ENCODE measurements at places on chromosomes 2 and 18.

DNA sequence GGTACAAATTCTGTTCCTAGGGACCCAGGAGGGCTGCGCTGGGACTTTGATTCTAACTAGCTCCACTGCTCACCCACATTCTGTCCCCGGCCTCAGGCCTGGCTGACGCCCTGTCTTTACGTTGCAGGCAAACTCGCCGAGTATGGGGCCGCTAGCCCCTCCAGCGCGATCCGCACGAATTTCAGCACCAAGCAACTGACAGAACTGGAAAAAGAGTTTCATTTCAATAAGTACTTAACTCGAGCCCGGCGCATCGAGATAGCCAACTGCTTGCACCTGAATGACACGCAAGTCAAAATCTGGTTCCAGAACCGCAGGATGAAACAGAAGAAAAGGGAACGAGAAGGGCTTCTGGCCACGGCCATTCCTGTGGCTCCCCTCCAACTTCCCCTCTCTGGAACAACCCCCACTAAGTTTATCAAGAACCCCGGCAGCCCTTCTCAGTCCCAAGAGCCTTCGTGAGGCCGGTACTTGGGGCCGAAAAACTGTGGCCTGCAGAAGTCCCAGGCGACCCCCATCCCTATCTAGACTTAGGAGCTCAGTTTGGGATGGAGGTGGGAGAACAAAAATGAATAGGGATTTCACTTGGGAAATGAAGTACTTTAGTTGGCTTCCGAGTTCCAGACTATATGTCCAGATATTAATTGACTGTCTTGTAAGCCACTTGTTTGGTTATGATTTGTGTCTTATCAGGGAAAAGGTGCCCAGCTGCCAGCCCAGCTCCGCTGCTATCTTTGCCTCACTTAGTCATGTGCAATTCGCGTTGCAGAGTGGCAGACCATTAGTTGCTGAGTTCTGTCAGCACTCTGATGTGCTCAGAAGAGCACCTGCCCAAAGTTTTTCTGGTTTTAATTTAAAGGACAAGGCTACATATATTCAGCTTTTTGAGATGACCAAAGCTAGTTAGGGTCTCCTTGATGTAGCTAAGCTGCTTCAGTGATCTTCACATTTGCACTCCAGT lies 1.5 kb downstream of the HOXD1 start:
- no peak for DNase-seq

GRCh38 chr2:19611491-19612332 lies 253.3 kb upstream of the OSR1 start:
- no peak for DNase-seq

- DNase-seq, result peak; percentile 20
Observed at GRCh38 chr18:78505851-78506461, 473.7 kb upstream of the SALL3 start.

DNA sequence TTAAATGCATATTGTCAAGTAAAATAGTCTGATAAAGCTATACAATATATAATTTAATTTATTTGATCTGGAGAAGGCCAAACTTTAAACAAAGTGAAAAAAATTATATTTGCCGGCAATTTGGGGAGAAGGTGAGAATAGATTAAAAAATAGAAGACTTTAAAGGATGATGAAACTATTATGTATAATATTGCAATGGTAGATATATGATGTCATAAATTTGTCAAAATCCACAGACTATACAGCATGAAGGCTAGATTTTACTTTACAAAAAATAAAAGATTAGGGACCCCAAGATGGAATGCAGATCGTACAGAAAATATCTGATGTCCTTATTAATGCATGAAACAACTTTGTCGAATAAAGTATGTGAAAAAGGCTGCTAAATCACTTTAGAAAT lies 67.3 kb upstream of the MAL start:
- DNase-seq, result no peak

DNA sequence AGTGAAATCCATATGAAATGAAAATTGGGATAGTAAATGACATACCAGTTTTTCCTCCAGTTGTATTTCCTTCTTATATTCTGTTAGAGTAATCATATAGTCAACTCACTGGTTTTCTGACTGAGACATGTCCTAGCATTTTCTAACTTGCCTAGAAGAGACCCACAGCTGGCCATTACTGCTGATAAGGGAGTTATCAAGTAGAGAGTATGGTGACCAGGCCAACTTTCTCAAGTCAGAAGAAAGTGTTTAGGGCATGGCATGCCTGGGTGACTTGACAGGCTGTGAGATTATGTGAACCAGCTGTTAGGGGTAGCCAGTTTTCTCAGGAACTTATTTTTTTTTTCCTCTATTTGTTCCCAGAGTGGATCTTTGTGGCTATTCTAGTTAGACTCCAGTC lies 81.2 kb downstream of the GPD2 start:
- DNase-seq, result no peak

DNA sequence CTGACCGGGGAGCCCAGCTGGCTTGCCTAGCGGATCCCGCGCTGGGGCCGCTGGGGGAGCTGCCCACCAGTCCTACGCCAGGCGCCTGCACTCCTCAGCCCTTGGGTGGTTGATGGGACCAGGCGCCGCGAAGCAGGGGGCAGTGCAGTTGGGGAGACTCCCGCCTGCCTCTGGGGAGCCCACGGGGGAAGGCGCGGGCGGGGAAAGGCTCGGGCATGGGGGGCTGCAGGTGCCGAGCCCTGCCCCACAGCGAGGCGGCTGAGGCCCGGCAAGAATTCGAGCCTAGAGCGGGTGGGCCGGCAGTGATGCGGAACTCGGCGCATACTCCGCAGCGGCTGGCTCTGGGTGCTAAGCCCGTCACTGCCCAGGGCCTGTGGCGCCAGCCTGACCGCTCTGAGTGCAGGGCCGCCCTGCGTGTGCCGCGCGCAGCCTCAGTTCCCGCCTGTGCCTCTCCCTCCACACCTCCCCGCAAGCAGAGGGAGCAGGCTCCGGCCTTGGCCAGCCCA lies 249.1 kb upstream of the TEKT4 start:
- no peak for DNase-seq

GRCh38 chr2:103435010-103435409 lies 673.2 kb downstream of the TMEM182 start:
- no peak for DNase-seq

DNA sequence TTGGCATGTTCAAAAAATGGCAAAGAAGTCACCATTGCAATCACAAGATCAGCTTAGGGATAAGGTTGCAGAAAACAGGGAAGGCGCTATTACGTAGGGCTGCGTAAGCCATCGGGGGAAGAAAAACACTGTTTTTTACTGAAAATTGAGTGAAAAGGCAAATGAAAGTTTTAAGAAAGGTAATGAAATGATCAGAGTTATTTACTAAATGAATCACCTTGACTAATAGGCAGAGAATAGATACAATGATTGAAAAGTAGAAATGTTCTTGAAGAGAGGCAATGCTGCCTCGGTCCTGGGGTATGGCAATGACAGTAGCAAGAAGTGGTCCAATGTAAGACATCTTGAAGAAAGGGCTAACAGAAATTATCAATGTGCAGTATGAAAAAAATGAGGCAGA lies 1227.8 kb upstream of the ZEB2 start:
- no peak for DNase-seq

- DNase-seq, result no peak
Observed at GRCh38 chr2:54801352-54801751, 77.9 kb downstream of the EML6 start.

- no peak for DNase-seq
Observed at GRCh38 chr2:150588506-150588870, 101.0 kb upstream of the RND3 start.

GRCh38 chr2:196322973-196323810 lies 151.8 kb upstream of the STK17B start:
- no peak for DNase-seq

DNA sequence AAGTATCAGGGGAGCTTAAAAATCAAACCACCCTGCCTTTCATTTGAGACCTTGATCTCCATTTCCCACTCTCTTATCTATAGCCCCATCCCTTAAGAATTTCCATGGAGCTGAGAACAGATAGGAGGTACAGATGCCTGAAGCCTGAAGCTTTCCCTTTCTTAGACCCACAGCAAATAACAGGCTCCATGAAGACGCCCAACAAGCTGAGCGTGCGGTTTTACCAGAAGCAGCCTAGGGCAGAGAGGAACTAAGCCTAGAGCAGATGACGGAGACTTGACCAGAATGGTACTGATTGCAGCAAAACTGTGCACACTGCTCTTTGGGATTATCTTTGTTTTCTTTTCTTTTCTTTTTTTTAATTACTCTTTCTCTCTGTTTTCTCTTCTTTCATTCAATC lies 1.7 kb upstream of the ERBB4 start:
- DNase-seq, result no peak

DNA sequence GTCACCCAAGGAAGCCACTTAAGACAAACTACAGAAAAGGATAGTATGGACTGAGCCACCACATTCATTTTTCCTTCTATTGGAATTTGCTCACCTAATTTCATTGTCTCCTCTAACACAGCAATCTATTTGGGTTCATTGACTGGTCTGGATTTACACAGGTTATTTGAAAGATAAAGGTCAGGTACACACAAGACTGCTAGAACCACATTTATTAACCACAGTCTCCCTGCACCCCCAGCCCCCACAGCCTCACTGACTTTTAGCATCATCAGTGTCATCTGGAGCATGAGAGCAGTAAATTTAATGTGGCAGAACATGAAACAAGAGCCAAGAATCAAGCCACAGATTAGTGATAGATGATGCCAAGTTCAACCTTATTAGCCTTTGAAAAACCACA lies 226.9 kb upstream of the GYPC start:
- no peak for DNase-seq

DNA sequence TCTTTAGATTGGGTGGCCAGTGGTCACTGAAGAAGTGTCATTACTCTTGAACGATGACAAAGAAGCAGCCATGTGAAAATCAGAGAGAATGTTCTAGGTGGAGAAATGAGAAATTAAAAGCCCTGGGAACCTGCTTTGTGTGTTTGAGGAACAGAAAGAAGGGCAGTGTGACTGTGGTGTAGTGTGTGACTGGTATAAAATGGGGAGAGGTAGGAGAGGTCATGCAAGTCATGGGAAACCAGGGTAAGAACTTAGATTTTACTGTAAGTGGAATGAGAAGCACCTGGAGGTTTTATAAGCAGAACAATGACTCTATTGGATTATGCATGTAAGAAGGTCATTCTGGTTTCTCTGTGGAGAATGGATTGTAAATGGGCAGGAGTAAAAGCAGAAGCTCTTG lies 12.2 kb downstream of the ICOS start:
- no peak for DNase-seq

DNA sequence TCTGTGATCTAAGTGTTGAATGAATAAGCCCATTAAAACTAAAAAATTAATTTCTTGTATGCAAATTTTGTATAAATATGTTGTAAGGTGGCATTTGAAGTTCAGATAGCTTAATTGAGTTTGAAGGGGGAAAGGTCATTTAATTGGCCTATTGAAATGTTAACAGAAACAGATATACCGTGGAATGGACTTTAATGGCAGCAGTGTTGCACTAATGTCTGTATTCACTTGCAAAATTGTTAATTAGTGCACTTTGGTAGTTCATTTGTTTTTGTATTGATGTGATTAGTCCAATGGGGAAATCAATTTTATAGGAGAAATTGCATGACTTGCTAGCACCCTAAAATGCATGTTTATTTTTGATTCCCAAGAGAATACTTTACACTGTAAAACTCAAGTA lies 41.8 kb upstream of the OTX1 start:
- DNase-seq, result no peak

- DNase-seq, result no peak
Observed at GRCh38 chr18:57014772-57015413, 132.0 kb upstream of the BOD1L2 start.

DNA sequence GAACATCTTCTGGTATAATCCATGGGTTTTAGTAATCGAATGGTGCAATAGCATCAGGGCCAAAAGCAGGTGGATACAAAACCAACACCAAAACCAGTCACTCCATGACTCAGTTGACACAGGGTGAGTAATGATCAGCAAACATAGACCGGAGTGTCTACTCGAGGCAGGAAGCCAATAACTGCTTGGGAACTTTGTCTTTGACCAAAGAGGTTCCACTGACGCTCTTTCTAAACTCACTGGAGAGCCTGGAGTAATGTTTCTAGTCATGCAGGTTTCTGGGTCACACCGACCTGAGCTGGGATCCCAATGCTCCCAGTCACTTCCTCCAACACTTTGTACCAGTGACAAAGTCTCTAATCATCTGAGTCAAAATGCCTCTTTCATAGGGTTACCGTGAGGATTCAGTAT lies 30.9 kb downstream of the MREG start:
- no peak for DNase-seq

DNA sequence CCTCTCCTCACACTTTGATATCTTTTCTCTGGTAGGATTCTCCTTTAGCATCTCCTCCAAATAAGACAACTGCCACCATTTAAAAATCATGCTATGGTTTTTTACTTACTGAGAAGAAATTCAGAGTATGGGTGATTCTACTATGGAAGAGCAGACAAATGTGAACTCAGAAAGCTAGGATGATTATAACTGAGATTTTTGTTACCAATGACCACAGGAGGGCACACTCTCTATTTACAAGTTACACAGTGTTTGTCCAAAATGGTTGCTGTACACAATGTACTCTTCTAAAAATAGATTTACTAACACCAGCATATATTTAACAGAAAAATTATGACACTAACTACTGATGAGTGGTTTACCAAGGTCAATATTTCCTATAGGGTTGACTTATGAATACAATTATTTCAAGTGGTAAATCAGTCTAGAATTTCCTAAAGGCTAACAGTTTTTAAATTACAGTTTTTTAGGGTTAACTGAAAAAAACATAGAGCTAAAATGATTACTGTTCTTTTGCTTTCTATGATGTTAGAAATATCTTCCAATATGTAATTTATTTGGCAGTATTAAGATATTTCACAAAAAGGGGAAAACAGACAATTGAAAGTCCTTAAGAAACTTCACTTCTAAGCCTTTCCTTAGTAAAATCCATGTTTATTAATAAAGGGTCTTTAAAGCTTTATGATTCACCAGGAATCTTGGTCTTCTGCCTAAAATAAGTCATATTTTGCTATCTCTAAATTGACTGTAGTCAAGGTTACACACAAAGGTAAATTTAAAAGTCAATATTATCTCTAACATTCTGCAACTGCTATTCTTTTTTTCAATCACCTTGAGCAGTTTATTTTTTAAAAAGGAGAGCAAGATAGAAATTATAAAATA lies 57.2 kb downstream of the MAP4K3 start:
- peak; percentile 33 for DNase-seq

DNA sequence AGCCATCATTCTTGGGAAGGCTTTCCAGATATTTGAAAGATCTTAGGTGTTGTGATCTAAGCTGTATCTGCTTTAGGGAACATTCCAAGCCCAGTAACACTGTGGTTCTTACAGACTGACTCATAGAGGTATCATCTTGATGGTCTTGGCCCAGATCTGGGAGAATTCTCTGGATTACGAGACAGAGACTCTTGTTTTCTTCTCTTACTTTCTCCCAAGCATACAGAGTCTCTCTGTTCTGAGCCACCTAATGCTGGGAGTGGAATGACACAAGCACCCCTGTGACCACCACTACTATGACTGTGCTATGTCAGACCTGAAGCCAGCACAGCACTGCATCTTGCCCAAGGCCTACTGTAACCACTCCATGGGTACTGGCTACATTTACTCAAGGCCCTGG lies 81.0 kb upstream of the EPAS1 start:
- DNase-seq, result no peak

All from C1 segment of cervical spinal cord (tissue), 14 donors.